Stimulated activated CD4-positive, alpha-beta T cell treated with anti-CD3 and anti-CD28 coated beads, Interleukin-4, amount 100 ng/mL, for 48 hours (primary cell): ENCODE measurements at places on chromosomes 1 and 21.

GRCh38 chr1:179788259-179788658, 45.2 kb downstream of the FAM163A start:
- DNase-seq: no peak

- DNase-seq: no peak
Measured at GRCh38 chr1:43547538-43548072, 16.9 kb downstream of the PTPRF start.

- DNase-seq: no peak
Measured at GRCh38 chr1:207990876-207991582, 80.1 kb upstream of the CD34 start.

DNA sequence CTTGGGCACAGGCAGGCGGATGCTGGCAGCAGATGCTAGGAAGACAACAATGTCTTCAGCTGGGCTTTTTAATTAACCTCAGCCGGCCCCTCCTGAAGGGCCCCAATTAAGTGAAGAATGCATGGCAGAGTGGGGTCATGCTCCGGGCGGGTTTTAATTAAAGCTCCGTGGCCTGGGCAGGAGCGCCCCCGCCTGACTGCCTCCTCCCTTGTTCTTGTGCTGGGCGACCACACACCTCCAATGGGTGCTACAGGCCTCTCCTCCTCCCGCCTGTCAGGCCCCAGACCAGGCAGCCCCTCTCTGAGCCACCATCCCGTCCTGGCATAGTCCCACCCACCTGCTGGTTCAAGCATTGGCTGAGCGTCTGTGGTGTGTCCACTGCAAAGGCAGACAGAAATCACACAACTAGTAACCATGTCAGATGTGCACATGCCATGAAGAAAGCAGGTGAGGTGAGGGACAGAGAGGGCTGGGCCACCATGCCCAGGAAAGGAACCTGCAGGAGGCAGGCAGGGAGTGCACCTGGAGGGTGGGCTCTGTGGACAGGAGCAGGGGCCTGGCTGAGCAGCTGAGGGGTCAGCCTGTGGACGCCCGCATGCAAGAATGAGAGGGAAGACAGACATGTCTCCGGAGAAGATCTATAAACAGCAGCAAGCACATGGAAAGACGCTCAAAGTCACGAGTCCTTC, 8.5 kb upstream of the ARF1 start:
- no peak for DNase-seq

GRCh38 chr1:211331011-211331709, 4.5 kb downstream of the TRAF5 start:
- DNase-seq: no peak
